ENCODE measurements at places on chromosomes 5 and 9.

GRCh38 chr5:111372799-111373198 is 139.5 kb downstream of the STARD4 start:
- no peak for DNase-seq

- no peak for DNase-seq
Observed at GRCh38 chr9:118183576-118183975, 479.4 kb downstream of the TLR4 start.

- DNase-seq = no peak
Observed at GRCh38 chr5:154794525-154795234, 39.5 kb downstream of the LARP1 start.

GRCh38 chr9:89658401-89658800 is 53.6 kb downstream of the GADD45G start:
- no peak for DNase-seq

GRCh38 chr9:120818595-120818994 is 24.1 kb downstream of the PSMD5 start:
- no peak for DNase-seq

- no peak for DNase-seq
Observed at GRCh38 chr5:54874337-54875021, 110.9 kb downstream of the ESM1 start.

DNA sequence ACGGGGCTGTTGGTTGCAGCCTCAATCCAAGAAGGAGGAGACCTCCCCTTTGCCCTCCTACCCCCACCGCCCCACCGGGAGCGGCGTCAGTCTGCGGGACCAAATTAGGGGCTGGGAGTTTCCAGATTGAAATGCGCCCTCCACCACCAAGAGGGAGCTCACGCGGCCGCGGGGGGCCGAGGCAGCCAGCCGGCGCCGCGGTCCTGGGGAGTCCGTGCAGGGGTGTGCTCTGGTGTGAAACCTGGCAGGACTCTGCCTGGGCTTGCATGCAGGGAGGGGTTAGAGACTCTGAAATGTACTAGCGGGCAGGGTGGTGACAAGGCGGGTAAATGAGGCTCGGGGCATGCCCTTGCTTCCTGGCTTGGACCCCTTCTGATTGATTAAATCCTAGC is 989 bp upstream of the FBN2 start:
- DNase-seq = no peak

- no peak for DNase-seq
Observed at GRCh38 chr5:131532031-131532640, 102.9 kb downstream of the RAPGEF6 start.

Measured in activated CD4-positive, alpha-beta T cell treated with anti-CD3 and anti-CD28 coated beads for 1 hour (primary cell).